Esophagus squamous epithelium (tissue), 5 donors: ENCODE measurements at places on chromosomes 3 and 15.

- DNase-seq: no peak
Measured at GRCh38 chr3:52930748-52931147, 33.4 kb upstream of the STIMATE start.

DNA sequence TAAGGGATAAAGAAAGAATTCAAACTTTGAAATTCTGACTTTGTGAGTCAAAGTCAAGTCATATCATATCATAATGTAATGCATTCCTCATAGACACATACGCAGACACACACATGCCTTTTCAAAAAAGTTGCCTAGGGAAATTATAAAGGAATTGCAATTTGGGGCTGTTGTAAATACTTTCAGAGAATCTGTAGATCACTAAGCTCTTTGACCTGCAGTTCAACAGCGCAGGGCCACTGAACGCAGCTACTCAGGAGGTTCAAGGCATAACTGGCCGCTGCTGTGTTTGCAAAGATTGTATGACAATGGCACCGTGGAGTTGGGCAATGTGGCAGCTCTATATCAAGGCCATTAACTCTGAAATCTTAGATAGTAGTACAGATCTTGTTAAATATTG lies 188.4 kb upstream of the THRB start:
- no peak for DNase-seq

GRCh38 chr15:75836959-75837334 lies 6.3 kb upstream of the UBE2Q2 start:
- no peak for DNase-seq

DNA sequence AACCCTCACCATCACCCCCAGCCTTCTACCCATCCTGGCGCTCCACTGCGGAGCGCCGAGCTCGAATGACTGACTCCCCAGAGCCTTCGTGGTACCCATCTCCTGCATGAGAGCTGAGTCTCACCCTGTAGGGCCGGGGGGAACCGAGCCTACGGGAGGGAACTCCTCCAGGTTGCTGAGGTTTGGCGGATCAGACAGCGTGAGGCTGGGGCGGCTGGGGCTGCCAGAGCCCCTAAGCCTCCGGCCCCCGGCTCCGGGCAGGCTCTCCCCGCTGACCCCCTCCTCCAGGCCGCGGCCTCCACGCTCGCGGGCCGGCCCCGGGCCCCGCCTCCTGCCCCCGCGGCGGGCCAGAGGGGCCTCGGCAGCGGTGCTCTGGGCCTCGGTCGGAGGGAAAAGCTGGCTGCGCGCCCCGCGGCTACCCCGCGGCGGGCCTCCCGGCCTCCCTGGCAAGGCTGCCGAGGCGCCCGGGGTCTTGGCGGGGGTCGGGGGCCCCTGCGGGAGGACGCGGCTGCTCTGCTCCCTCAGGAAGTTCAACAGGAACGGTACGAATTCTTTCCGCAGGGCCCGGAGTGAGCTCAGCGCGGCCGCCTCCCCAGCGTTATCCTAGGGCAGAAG lies 643 bp downstream of the CDAN1 start:
- DNase-seq: no peak

GRCh38 chr3:61848885-61849284 lies 287.5 kb downstream of the PTPRG start:
- no peak for DNase-seq

DNA sequence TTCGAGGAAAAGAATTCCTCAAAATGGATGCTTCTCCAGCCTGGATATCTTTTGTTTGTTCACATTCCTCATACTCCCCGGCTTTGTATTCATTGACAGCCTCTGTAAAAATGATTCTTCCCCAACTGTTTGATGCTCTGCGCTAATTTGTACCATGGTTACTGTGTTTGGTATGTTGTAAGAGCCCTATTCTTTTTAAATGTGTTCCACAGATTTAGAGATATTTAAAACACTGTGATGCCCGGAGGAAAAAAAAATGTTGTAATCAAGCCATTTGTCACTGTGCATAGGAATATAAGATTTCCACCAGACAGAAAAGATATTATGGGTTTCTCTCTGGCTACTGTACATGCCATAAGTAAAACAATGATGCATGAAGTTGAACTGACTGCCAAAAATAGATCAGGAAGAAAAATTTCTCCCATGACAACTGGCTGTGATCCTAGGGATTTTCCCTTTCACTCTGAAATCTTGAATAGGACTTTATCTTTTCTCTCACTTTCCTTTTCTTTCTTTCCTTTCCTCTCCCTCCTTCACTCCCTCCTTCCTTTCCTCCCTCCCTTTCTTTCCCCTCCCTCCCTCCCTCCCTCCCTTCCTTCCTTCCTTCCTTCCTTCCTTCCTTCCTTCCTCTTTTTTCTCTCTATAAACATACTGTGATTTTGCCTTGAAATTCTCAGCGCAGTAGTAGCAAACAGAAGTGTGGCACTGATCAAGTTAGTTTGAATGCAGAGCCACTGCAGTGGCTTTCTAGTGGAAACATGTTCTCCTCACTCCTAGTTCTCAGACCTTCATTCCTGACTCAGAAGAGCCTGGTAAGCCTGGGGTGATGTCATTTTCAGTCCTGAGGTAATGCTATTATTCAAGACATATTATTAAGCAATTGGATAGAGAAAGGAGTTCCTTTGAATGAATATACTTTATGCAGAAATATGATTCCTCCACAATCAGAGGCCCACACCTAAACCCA lies 254.9 kb upstream of the TBL1XR1 start:
- DNase-seq: no peak

GRCh38 chr3:170352936-170353335 lies 4.6 kb upstream of the SKIL start:
- DNase-seq: no peak

DNA sequence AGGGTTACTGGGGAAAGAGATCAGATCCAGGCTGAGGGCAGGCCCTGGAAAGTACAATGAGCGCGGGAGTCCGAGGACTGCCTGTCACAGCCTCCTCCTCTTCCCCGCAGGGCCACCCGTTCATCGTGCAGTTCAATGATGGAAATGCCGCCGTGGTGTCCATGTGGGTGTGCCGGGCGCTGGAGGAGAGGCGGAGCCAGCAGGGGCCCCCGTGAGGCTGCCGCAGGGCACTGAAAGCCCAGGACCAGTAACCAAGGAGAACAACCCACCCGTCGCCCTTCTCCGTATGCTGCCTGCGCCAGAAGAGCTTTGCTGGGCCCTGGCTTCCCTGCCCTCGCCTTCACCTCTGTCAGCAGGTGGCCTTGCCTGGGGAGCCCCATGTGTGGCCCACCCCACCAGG lies 18.8 kb upstream of the SKOR1 start:
- DNase-seq: no peak

DNA sequence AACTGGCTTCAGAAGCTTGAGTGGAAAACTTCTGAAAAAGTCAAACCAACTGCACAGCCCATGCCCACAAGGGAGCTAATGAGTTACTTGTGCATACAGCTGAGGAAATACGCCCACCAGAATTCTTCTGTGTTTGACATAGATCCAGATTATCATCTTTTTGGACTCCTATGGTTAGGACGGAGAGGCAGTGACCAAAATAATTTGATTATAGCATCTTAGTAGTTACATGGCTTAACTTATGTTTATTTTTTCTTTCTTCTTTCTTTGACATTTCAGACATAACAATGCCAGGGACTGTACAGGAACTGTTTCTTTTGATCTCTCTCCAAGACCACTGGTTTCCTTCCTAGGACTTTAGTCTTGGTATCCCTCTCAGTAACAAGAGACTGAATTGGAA lies 246.1 kb upstream of the RASGRP1 start:
- DNase-seq: no peak

GRCh38 chr3:73591286-73591800 lies 33.4 kb downstream of the PDZRN3 start:
- no peak for DNase-seq

DNA sequence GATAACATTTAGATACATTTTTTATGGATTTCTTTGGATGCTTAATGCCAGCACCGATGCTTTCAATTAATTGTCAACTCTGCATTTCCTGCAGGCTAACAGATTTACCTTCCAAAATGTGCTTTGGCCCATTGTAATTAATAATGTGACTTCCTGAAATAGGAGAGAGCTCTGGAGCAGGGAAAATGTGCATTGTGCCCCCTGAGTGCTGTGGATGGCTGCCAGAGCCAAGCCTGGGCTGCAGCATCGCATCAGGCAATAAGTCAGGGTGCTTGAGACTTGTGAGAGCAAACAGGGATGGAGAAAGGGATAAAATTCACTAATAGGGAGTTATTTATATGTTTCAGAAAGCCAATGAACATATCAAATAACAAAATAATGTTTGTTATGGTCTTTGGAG lies 133.8 kb downstream of the MOBP start:
- no peak for DNase-seq
